Suprapubic skin (tissue), 4 donors: ENCODE measurements at places on chromosomes 5 and 9. TPM values are rescaled to one million over a fixed set of nuclear protein-coding genes. Genes with fewer than 3 reads are reported as not detected.

GRCh38 chr9:127866535-127866934 lies 10.9 kb downstream of the AK1 start:
- no peak for DNase-seq

DNA sequence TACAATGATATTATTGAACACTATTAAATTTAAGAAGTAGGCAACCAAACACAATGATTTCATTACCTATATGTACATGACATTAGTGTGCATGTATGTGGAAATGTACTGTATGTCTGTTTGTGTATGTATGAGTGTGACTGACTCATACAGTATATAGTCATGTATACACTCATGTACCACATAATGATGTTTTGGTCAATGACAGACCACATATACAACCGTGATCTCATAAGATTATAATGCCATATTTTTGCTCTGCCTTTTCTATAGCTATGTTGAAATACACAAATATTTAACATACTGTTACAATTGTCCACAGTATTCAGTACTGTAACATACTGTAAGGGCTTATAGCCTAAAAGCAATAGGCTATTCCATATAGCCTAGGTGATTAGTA lies 19.7 kb downstream of the SVEP1 start:
- DNase-seq: no peak

GRCh38 chr5:19044311-19044710 lies 943.7 kb downstream of the CDH18 start:
- DNase-seq: no peak

DNA sequence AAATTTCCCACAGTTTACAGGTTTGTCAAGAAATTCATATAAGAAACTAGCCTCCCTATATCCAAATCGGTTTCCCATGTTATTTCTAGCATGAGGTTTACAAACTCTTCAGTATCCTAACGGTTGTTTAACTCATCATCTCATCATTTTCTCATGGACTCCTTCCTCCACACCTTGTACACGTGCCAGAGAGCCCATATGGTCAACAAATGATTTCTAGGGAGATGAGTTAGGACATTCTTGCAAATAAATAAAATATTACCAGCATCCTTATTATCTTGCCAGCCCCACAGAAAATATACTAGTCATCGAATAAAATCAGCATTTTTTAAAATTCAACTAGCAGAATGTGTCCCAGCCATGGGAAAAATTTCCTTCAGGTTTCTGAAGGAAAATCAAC lies 285.2 kb downstream of the EBF1 start:
- no peak for DNase-seq

GRCh38 chr5:169258372-169259000 lies 42.5 kb downstream of the SLIT3 start:
- DNase-seq: no peak

DNA sequence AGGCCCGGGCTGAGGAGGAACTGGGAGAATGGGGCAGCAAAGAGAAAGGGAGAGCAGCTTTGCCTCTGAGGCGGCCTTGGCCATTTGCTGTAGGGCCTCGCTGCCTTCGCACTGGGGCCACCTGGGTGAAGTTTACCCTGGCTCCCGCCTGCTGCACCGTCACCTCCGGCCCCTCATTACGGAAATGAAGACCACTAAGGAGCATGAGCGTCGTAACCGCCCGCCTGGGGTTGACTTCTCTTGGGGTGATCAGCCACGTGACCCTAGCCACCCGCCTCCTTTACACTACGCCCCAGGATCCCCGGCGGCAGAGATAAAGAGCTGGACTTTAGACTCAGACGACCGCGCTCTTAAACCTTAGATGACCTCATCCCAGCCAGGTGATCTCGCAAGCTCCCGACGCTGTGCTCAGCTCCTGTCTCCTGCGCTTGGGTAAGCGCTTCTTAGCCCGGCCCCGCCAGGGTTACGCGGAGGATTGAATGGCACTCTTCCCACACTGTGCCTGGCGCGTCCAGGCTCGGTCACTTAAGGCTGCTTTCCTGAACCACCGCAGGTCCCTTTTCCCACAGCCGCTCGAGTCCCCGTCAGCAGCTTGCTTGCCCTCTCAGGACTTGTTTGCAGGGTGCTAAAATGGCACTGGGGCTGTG lies 107.9 kb upstream of the LARP1 start:
- DNase-seq: no peak

DNA sequence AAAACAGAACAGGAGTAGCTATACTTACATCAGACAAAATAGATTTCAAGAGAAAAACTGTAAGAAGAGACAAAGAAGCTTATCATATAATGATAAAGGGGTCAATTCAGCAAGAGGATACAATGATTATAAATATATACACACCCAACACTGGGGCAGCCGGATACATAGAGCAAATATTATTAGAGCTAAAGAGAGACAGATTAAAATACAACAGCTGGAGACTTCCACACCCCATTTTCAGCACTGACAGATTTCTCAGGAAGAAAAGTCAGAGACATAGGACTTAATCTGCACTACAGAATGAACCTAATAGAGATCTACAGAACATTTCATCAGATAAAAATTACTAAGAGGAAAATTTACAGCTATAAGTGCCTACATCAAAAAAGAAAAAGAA lies 35.7 kb downstream of the OXCT1 start:
- DNase-seq: no peak

GRCh38 chr5:74870299-74871067 lies 4.3 kb upstream of the FAM169A start:
- DNase-seq: no peak

DNA sequence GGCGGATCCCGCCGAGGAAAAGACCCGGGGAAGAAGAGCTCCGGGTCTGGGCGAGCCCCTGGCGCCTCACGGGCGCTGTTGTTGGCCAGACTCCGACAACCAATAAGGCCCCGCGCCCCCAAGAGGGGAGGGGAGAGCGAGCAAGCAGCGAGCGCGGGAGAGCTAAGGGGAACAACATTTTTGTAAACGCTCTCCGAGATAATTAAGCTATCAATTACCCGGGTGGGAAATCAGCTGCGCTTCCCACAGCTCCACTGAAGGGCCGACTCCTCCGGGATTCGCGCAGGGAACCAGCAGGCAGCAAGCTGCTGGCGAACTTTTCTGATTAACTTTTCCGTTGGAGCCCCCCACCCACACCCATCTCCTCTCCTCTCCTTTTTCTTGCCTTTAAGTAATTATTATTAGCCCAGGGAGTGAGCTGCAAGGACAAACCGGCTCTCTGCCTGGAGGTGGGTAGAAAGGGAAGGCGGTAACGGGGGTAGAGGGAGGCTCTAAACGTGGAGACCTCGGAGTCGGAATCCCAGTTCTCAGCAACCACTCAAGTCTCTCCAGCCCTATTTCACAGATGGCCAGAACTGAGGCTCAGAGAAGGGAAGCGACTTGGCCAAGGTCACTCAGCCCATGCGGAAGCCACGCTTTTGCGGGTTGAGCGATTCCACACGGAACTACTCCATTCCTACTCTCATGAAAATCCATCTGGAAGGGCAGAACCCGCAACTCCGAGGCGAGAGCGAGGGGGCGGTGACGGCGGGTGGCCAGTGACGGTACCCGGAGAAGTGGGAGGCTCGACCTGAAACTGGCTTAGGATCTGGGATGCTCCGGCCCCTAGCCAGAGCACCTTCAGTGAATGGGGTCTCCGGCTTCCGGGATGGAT lies 1.3 kb downstream of the ASTN2 start:
- no peak for DNase-seq

Gene GFRA3
- 0.85 TPM for total RNA-seq

Gene WDR31
- 2.1 TPM for total RNA-seq

Gene SAXO1
- 0.21 TPM for total RNA-seq

Gene CCDC69
- total RNA-seq: 32.3 TPM

Gene DOCK2
- 2.5 TPM for total RNA-seq
